Upper lobe of left lung (tissue), 6 donors: ENCODE measurements at places on chromosomes 3 and 15. TPM values are rescaled to one million over a fixed set of nuclear protein-coding genes. Genes with fewer than 3 reads are reported as not detected.

DNA sequence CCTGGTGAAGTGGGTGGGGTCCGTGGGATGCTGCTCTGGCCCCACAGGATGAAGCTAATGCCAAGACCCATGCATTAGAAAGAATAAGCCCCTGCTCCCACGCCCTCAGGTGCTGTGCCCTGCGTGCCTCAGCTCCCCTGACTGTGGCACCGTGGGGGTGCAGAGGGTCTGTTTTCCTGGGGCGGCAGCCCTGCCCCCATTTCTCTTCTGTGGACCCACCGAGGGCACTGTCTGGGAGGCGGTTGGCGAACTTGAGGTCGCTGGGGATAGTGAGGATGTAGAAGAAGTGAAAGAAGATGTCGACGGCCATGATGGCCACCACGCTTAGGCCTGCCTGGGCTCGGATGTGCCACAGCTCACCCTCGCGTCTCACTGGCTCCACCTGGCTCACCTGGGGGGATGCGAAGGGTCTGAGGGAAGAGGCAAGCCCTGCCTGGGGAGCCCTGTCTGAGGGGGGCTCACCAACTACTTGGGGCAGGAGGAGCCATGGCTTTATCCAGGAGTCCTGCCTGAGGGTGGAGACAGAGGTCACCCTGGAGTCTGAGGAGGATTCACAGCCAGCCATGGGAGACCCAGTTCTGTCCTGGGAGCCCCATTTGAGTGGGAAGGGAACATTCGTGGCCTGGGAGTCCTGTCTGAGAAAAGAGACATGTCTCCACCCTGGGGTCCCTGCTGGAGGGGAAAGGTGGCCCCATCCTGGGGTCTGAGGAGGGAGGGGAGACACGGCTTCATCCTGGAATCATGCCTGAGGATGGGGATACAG lies 5.1 kb downstream of the HHATL start:
- H3K27ac ChIP-seq: no peak overlapping the region
- H3K27me3 ChIP-seq: no peaks in the 10 kb centered on the region
- H3K4me1 ChIP-seq: peaks cover 6% of the 10 kb centered on the region
- no peak overlapping the region for H3K4me3 ChIP-seq
- H3K36me3 ChIP-seq: no peaks in the 10 kb centered on the region

DNA sequence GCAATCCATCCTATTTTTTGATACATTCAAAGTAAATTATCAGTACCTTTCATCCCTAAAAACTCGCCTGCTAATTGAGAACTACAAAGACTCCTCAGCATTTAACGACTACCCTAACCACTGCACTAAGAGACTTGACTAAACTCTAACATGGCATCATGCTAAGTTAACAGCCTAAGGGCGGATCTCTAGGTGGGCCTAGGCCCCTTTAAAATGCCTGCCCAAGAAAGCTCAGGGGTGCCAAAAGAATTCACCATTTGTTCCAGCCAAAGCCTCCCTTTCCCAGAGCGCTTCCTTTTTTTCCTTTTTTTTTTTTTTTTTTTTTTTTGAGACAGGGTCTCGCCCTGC lies 568 bp upstream of the NEK4 start:
- peak overlapping the region; percentile 91 for H3K4me3 ChIP-seq
- H3K4me1 ChIP-seq: peaks cover 17% of the 10 kb centered on the region
- H3K27ac ChIP-seq: peak overlapping the region; percentile 82

DNA sequence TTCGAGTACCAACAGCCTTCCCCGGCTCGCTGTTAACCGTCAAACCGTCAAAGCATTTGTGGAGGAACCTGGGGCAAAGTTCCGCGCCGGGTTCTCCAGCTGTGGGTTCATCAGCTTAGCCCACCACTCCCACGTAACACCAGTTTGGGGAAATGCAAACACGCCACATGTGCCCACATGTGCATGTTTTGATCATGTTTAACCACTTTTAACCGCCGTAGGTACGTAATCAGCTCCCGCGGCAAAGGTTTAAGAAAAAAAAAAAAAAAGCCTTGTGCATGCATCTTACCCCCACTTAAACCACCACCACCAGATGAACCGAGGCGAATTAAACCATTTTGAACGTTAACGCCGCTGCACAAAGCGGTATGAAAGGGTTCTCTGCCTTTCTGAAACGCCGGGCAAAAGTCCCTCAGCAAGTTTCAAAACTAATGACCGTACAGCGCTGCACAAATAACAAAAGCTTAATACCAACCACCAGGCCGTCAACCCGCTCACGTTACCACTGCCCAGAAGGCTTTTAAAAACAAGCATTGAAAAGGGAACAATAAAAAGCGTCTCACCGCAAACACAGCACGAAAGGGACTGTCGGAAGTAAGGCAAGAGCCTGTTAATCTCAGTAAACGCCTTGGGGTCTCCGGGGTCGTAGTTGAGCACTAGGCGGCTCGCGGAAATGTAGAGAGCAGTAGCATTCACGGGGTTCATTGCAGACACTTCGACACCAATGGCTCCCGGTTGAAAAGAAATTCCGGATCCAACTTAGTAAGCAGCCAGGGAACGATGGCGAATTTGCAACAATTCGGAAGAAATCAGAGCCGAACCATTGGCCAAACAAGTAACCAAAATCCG lies 1.5 kb downstream of the MSL2 start:
- DNase-seq: peak; percentile 68
- H3K27ac ChIP-seq: peak overlapping the region; percentile 100
- H3K4me1 ChIP-seq: peaks cover 51% of the 10 kb centered on the region
- H3K36me3 ChIP-seq: no peaks in the 10 kb centered on the region
- H3K4me3 ChIP-seq: peak overlapping the region; percentile 89

DNA sequence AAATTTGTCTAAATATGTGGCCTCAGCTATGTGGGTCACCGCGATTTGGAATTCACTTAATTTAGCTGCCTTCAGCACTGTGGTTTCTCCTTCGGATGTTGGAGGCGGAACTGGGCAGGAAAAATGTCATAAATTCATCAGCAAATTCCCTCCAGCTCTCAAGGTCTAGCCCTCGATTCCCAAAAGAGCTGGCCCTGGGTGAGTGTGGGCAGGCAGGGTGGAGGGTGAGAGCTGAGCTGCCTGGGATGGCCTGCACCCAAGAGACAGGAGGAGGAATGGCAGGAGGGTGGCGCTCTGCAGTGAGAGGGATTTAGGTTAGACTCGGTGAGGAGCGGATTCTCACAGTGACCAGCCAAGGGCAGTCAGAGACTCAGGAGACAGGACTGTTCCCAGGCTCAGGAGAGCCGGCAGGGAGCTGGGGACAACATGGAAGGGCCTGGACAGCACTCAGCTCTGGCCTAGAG lies 57.1 kb downstream of the FEM1B start:
- peaks cover 9% of the 10 kb centered on the region for H3K4me1 ChIP-seq
- no peak overlapping the region for H3K4me3 ChIP-seq
- no peaks in the 10 kb centered on the region for H3K36me3 ChIP-seq
- no peak for DNase-seq
- H3K27ac ChIP-seq: peak overlapping the region; percentile 27

GRCh38 chr3:42438758-42439157 lies 28.3 kb upstream of the LYZL4 start:
- no peak overlapping the region for H3K27ac ChIP-seq
- H3K4me1 ChIP-seq: no peaks in the 10 kb centered on the region

GRCh38 chr15:80998251-80998650 lies 2.5 kb upstream of the TLNRD1 start:
- no peak for DNase-seq
- peaks cover 13% of the 10 kb centered on the region for H3K4me1 ChIP-seq
- peaks cover 9% of the 10 kb centered on the region for H3K36me3 ChIP-seq
- peak overlapping the region; percentile 66 for H3K27ac ChIP-seq
- no peaks in the 10 kb centered on the region for H3K27me3 ChIP-seq

- no peak overlapping the region for H3K4me3 ChIP-seq
- no peaks in the 10 kb centered on the region for H3K27me3 ChIP-seq
- H3K4me1 ChIP-seq: peaks cover 17% of the 10 kb centered on the region
- no peaks in the 10 kb centered on the region for H3K36me3 ChIP-seq
- DNase-seq: no peak
These were observed 13.3 kb downstream of the SH2D7 start for GRCh38 chr15:78105476-78106241.

The EFHB gene
- 2.3 TPM for total RNA-seq
